Activated naive CD4-positive, alpha-beta T cell treated with anti-CD3 and anti-CD28 coated beads, Interleukin-2, amount 50 U/mL, for 72 hours (primary cell): ENCODE measurements at places on chromosomes 13 and 19. TPM values are rescaled to one million over a fixed set of nuclear protein-coding genes. Genes with fewer than 3 reads are reported as not detected.
A peak's percentile ranks its signal among the peaks of the same experiment; 100 is the strongest.

DNA sequence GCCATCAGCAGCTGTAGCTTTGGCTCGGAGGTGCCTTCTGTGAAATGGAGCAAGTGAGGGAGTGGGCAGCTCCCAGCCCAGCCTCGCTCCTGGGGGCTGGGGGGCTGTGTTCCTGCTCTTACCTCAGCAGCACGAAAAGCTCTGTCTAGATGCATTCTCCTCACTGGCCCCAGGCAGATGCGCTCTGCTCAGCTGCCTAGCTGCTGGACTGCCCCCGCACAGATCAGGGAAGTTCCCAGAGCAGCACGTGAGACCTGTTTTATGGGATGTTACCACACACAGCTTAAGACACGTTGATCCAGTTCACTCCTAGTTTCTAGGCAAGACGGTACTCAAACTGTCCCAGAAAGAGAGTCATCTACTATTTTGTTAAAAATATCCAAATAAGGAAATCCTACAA is 13.6 kb downstream of the LCP1 start:
- DNase-seq: peak; percentile 70

- DNase-seq: no peak
Observed at GRCh38 chr13:48667136-48667535, 13.4 kb downstream of the CYSLTR2 start.

GRCh38 chr19:44050740-44051649 is 841 bp upstream of the ZNF223 start:
- no peak for DNase-seq

DNA sequence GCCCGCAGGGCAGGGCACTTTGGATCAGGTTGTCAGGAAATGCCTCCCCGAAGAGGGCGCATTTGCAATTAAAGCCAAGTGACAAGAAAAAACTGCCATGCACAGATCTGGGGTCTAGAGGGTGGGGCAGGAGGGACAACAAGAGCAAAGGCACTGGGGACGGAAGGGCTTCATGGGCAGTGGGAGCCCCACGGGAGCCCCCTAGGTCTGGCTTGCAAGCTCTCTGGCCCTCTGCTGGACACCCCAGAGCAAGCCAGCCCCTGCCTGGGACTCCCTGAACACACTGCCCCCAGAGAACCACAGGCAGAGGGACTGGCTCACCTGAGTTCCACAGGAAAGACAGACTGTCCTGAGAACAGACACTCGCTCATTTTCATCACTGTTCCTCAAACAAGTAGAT is 30.2 kb upstream of the C19orf12 start:
- no peak for DNase-seq

GRCh38 chr13:31631071-31631470 is 108.3 kb upstream of the RXFP2 start:
- DNase-seq: no peak

Gene FPR2
- not detected for total RNA-seq

Gene KLK1
- total RNA-seq: 5.0 TPM

Gene GRIK5
- 3.5 TPM for total RNA-seq

Gene ZNF540
- 1.0 TPM for total RNA-seq

Gene FFAR1
- 0.23 TPM for total RNA-seq
